ENCODE measurements at places on chromosomes 3 and 15.

DNA sequence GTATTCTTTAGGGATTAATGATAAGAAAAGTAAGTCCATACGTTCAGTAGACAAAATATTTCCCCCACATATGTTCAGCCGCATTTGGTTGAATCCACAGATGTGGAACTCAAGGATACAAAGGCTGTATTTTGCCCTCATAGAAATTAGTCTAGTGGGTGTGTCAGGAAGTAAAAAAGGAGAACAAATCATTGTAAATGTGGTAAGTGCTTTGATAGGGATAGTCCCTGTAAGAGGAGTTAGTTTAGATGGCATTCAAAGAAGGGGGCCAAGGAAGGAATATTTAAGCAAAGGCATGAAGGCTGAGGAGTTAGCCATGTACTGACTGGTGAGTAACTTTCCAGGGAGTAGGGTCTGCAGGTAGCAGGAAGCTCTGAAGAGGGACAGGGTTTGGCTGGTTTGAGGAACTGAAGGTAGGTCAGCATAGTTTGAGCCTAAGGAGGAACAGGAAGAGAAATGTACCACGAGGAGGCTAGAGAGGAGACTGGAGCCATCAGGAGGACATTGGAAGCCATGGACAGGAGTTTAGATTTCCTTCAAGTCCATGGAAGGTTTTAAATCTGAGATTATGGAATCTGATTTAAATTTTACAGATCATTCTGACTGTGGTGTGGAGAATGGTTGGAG, 98.8 kb downstream of the MME start:
- DNase-seq, result no peak

DNA sequence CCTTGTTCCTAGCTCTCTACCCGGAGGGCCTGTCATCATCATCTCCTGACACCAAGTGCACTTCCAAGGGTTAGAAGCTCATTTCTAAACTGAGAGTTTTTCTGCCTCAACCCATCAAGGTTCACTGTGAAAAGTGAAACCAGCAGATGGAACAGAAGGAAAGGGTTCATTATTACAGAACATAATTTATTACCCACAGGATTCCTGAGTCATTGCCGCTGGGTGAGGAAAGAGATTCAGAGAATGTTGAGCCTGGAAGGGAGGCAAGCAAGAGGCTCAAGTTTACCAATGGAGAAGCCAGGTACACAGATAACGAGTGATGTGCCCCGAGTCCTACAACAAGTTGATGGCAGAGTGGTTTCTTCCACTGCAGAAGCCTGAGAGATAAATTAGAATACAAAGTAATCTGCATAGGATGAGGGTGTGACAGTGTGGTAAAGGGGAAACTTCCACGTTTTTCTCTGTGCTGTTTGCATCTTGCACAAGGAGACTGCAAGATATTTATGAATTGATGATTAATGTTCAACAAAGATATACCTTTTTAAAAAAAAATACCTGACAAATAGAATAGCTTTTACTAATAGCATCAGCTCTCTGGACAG, 80.5 kb upstream of the SETMAR start:
- DNase-seq, result no peak

- no peak for DNase-seq
Observed at GRCh38 chr3:108899530-108899929, 54.1 kb downstream of the GUCA1C start.

GRCh38 chr15:45149060-45149459, 19.3 kb downstream of the DUOX1 start:
- peak; percentile 39 for DNase-seq

GRCh38 chr15:88748651-88749050, 54.6 kb upstream of the ACAN start:
- no peak for DNase-seq

GRCh38 chr3:149487598-149488197, 13.2 kb downstream of the TM4SF4 start:
- DNase-seq, result no peak

DNA sequence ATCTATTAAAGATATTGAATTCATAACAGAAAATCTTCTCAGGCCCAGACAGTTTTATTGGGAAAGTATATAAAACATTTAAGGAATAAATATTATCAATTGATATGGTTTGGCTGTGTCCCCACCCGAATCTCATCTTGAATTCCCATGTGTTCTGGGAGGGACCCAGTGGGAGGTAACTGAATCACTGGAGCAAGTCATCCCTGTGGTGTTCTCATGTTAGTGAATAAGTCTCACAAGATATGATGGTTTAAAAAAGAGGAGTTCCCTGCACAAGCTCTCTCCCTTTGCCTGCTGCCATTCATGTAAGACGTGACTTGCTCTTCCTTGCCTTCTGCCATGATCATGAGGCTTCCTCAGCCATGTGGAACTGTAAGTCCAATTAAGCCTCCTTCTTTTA, 160.5 kb downstream of the ANO10 start:
- DNase-seq, result no peak

DNA sequence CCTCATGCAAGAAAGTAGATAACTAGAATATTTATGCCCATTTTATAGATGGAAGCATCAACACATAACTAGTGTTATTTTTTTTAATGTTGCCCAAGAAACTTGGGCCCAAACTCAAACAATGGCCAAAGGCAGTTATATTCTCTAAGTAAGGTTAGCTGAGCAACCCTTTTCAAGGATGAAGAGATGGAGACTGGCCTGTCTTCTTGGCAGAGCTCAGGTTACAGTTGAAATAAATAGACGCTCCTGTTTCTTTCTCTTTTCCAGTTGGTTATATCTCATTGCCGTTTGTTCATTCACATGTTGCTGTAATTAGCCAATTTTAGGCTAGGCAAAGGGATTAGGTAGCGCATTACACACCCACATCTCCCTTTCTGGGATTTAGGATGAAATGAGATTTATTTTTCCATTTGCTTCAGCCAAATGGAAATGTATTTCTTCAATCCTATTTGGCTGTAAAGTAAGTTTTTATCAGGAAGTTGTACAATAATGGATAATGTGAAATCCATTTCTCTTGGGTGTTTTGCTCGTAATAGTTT, 93.2 kb downstream of the CMSS1 start:
- no peak for DNase-seq

GRCh38 chr15:61923173-61923572, 137.1 kb downstream of the VPS13C start:
- no peak for DNase-seq

GRCh38 chr3:158384019-158384418, 187.0 kb upstream of the MLF1 start:
- DNase-seq, result no peak

DNA sequence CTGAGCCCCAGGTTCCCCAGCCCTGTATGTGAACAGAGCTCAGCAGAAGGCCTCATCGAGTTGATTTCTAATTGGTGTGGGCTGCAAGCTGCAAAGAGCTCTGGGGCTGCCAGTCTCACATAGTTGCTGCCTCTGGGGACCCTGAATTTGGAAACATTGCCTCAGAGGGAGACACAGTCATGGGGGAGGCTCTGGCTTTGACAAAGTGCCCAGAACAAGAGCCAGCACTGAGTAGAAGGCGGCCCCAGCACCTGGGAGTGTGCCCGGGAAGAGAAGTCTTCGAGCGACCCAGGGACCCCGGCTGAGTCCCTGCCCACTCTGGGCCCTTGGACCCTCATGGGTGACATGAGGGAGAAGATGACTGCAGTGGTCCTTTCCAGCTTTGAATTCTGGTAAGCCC, 7.3 kb downstream of the NTRK3 start:
- DNase-seq, result peak; percentile 24

DNA sequence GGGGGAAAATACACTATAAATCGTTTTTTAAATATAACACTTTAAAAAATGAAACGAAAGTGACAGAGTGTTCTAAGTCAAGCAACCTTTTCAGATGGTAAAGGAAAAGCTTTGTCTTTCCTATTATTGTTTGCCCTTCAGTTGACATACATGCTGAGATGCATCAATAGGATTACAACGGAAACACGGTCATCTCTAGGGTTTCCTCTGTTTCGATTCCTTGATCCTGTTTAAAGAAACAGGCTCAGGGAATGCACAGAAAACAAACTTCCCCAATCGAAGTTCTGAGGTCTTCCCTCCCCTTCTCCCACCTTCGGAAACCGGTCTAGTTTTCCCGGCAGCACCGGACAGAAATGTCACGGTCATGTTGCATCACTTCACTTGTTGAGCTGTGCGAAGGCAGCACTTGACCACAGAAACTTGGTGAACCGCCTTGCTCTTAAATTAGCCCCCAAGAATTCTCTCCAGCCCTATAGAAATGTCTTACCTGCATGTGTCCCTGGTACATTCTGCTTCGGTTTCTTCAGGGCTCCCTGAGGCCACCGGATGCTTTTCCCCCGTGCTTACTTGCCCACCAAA, 556 bp downstream of the PEX5L start:
- DNase-seq, result no peak

- no peak for DNase-seq
Observed at GRCh38 chr3:101778385-101779046, 495 bp upstream of the NXPE3 start.

GRCh38 chr3:111662907-111663306, 67.8 kb upstream of the ZBED2 start:
- DNase-seq, result no peak

GRCh38 chr3:42117175-42118008, 26.2 kb downstream of the TRAK1 start:
- peak; percentile 75 for DNase-seq

GRCh38 chr3:181358562-181358961, 353.2 kb upstream of the SOX2 start:
- DNase-seq, result no peak

DNA sequence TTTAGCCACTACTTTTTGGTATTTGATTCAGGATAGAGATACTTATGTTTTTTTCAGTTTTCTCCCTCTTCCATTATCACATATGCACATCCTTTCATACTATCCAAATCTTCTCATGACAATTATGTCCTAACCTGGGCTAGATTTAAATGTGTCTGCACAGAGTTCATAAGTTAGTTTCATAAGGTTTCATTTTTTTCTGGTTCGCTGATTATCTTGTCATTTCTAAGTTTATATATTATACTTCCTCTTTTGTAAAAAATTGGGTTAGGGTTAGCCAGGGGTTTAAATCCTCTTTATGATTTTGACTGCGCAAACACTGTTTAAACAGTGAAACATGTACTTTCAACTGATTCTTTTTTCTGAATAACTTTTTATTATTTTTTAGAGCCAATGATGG, 148.6 kb downstream of the SST start:
- DNase-seq, result no peak

DNA sequence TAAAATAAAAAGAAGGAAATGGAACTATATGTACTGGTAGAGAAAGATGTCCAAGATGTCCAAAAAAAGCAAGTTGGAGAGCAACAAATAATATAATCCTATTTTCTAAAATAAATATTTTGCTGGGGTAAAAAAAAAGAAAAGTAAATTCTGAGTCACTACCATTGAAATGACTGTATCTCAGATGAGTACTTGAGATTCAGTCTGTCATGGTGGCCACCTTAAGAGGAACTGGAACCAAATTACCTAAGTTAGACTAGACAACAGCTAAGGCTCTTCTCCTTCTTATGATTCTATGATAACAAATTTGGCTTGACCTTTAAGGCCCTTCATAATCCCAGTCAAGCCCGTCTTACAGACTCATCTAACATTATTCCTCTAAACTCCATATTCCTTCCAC, 270.6 kb upstream of the HES1 start:
- no peak for DNase-seq

DNA sequence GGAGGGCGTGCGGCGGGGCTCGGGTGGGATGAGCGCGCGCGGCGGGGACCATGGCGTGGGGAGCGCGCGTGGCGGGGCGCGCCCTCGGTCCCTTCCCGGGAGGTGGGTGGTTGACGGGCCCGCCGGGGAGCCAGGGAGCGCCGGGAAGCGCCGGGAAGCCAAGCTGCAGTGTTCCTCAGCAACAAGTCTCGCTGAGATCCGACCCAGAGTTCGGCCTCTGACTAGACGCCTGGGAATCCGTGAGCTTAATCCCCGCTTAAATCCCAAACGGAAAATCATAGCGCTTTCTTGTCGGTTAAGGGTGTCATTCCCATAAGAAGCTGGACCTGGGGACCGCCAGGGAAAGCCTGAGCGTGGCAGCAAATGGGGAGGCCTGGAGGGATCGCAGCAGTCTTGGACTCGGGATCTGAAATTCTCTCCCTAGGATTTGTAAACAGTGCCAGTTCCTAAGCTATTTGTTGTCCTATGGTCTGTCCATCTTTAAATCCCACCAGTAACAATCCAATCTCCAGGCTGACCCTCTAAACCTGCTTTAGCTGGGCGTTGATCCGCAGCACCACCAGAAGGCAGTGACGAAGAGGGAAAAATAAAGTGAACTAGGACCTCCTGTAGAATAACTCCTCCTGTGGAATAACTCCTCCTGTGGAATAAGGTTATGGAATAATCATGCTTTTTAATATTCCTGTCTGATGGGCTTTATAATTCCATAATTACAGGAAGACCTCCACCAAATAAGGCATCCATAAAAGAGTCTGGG, 570 bp upstream of the NEDD4 start:
- peak; percentile 69 for DNase-seq

- DNase-seq, result no peak
Observed at GRCh38 chr3:13479332-13479581, 849 bp upstream of the HDAC11 start.

- DNase-seq, result no peak
Observed at GRCh38 chr3:72973031-72973723, 23.4 kb upstream of the PPP4R2 start.

DNA sequence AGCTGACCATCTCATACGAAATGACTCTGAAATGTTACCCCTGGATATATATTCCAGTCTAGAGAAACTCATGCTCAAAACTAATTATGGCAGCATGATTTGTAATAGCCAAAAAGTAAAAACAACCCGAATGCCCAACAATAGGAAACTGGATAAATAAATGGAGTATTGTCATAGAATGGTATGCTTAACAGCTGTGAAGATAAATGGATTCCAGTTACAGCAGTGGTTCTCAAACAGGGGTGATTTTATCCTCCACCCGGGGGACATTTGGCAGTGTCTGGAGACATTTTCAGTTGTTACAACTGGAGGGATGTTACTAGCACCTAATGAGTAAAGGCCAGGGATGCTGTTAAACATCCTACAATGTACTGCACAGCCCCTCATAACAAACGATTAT, 52.3 kb upstream of the PIAS1 start:
- DNase-seq, result no peak

DNA sequence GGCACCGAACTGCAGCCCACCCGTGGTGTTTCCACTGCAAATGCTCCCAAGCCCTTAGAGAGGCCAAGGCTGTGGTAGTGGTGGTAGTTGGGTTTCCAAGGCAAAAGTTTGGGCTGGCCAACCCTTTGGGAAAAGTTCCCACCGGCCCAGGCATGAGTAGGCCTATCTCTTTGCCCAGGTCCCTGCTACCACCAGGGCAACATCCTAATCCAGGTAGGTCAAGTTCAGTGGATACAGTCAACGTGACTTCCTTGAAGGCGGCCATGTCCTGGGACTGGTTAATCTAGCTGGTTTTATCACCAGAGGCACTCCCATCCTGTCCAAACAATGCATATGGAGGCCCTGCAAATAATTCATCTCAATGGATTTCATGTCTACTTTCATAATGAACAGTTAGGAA, 1.6 kb upstream of the ONECUT1 start:
- DNase-seq, result no peak

GRCh38 chr15:87682527-87682926, 574.0 kb downstream of the NTRK3 start:
- no peak for DNase-seq

DNA sequence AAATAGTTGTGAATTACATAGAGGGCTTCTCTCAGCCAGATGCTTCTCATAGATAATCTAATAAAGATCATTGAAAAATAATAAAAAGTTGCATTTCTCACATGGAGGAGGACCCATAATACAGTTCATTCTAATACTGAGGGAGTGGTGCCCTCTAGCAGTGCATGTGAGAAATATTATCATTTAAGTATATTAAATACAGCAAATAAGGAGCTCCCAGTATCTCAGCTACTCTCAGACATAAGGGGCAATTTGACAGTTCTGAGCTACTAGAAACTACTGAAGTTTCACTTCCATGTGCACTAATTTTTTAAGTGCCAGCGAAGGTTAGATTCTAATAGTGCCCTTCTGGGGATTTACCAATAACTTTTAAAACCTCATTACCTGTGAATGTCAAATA, 188.3 kb downstream of the IL5RA start:
- peak; percentile 64 for DNase-seq
